NCI-H446 (cell line): ENCODE measurements at places on chromosomes 4 and X.

GRCh38 chr4:29467044-29467717 lies 1253.0 kb upstream of the PCDH7 start:
- no peak for DNase-seq

DNA sequence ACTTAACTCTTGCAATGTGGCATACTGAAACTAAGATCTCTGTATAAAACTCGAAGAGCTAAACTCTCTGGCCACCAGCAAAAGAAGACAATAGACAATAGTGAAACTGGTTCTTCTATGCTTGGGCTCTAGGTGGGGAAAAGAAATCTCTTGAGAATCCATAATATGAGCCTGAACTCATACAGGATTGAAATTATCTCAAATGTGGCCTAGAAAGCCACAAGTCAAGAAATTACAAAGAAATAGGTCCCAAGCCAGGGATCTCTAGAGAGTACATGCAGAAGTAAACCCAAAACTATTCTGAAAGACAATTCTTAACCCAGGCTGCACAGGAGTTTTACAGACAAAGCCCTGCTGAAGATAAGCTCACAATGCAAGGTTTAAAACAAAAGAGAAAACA lies 127.4 kb downstream of the ANAPC10 start:
- no peak for DNase-seq

DNA sequence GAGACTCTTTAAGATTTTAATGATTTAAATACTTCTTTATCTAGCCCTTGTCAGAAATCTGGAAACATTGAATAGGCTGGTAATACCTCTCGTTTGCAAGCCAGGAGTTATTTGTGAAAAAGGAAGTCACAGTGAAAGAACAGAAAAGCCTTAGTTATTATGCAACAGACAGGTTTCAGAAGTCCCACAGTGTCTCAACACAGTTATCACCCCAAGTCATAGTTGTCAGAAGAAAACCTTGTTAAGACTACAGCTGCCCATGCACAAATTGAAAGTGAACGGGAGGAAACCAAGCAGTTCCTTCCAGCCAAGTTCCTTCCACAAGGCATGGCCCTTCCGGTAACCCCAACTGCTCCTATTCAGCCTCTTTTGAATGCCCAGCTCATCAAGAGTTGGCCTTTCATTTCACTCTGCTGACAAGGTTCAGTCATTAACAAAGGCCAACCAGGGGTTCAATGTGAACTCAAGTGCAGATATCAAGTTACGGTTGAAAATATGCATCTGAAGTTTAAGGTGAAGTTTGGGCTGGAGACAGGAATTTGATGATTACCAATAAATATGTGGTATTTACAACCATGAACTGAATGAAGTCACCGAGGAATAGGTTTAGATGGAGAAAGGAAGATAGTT lies 15.6 kb downstream of the ALPK1 start:
- no peak for DNase-seq

- no peak for DNase-seq
These were observed 9.4 kb downstream of the UVSSA start for GRCh38 chr4:1356181-1356998.

- no peak for DNase-seq
These were observed 25.3 kb upstream of the GPC3 start for GRCh38 chrX:134010690-134011089.

GRCh38 chr4:138110815-138111214 lies 131.3 kb downstream of the SLC7A11 start:
- DNase-seq, result no peak

- DNase-seq, result no peak
These were observed 109.9 kb downstream of the DLG3 start for GRCh38 chrX:70554523-70554922.

GRCh38 chr4:6335040-6335590 lies 65.5 kb downstream of the WFS1 start:
- DNase-seq, result no peak

- no peak for DNase-seq
These were observed 15.8 kb upstream of the RGS12 start for GRCh38 chr4:3276986-3277385.
